ENCODE measurements at places on chromosomes 3 and 15.

- no peak for DNase-seq
Measured at GRCh38 chr15:38201714-38202113, 50.9 kb upstream of the SPRED1 start.

DNA sequence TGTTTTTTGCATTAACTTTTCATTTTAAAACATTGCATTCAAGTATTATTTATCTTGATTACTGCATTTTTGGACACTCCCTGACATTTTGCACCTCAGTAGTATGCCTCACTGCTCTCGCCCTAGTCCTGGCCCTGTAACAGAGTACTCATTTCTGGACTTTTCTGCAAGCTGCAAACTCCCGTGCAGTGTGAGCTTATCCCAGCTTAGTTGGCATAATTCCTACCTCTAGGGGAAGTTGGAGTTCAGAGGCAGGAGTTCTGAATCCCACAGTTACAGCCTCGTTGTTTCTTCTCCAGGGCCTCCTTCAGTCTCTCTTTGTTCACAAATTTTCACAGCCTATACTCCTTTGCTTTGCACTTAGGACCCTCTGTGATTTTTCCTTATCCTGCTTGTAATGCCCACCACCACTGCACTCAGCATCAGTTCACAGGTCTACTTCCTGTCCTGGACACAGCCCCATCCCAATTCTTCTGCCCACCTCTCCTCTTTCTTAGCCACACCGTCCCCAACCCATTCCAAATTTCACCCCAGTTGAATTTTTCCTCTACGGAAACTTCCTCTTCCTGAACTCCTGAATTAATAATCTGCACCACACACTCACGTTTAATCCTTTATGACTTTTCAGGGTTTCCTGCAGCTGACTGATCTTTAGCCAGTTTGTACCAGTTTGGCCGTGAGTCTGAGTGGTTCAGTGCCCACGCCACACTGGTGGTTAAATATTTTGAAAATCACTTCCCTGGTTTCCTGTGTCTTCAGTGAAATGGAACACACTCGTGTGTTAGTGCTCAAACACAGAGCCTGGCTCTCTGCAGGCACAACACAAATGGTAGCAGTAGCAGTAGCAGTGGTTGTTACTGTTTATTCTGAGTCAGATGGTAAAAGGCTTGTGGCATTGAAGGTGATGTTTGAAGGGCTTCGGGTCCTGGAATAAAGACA is 6.3 kb upstream of the CTSH start:
- DNase-seq, result no peak

DNA sequence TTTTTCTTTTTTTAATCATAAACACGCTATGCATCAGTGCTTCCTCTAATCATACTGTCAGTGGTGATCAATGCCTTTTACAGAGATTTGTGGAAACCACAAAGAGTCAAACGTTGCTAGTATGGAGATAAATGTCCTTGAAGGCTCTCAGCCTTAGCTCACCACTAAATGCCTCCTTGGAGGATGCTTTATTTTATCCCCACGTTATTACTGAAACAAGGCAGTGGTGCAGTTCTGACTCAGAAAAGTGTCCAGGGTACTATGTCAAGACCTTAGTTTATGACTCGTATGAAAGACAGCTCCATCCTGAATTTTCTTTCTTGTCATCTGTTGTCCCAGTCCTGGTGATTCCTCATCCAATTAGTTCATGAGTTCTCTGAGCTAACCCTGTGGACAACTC is 1146.7 kb downstream of the IGSF11 start:
- no peak for DNase-seq

- DNase-seq, result no peak
Measured at GRCh38 chr3:52289747-52290595, 2.3 kb downstream of the GLYCTK start.

GRCh38 chr3:72273615-72274014 is 488.7 kb upstream of the PROK2 start:
- no peak for DNase-seq

- no peak for DNase-seq
Measured at GRCh38 chr15:41848631-41849030, 10.0 kb downstream of the PLA2G4B start.

DNA sequence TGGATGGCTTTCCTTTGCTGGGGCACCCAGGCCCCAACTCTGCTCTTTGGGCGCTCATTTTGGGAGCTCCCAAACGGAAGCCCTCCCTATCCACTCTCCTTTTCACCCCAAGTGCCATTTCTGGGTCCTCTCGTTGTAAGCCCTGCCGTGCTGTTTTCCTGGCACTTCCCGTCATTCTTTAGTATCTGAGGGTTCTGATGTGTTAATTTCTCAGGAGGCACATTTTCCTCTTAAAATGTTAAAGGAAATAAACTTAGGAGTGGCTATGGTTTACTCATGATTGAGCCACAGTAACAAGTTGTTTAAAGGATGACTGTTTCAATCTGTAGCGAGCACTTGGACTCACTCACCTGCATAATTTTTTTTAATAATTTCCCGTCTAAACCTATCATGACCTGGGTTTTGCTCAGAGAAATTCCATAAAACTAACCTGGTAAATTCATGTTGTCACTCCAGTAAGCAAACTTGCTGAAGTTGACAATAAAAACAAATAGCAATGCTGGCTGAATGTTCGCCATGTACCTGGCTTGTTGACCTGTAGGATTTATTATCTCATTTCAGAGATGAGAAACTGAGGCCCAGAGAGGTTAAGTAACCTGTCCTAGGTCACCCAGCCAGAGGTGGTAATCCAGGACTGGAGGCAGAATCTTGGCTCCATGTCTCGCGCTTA is 10.6 kb downstream of the ALDH1A3 start:
- no peak for DNase-seq

GRCh38 chr3:164458986-164459385 is 619.3 kb downstream of the SI start:
- DNase-seq, result peak; percentile 57

- DNase-seq, result no peak
Measured at GRCh38 chr3:30666572-30667279, 60.3 kb downstream of the TGFBR2 start.

- DNase-seq, result no peak
Measured at GRCh38 chr3:14143271-14144225, 18.7 kb downstream of the TMEM43 start.

- DNase-seq, result no peak
Measured at GRCh38 chr3:1783995-1784394, 314.7 kb upstream of the CNTN4 start.

DNA sequence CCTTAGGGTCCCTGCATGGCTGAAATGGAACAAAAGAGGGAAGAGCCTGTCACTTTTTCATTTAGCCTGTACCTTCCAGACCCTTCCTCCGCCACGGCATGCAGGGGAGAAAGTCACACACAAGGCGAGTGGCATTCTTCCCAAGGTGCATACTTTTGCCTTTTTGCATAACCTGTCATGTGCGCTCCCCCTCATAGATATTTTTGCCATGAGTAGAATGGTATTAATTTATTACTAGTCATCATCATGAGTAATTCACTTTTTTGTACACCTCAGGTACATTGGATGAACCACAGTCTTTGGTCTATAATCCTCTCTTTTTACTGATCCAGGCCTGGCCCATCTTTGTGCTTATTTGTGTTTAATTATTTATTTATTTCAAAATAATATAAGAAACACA is 8.9 kb upstream of the BUB1B start:
- DNase-seq, result no peak
